Tibial nerve (tissue), 4 donors: ENCODE measurements at places on chromosomes 7 and 10. TPM values are rescaled to one million over a fixed set of nuclear protein-coding genes. Genes with fewer than 3 reads are reported as not detected.

GRCh38 chr10:17643339-17643754 lies 604 bp upstream of the STAM start:
- no peak for DNase-seq

GRCh38 chr10:2619472-2619871 lies 447.9 kb upstream of the PFKP start:
- no peak for DNase-seq

- no peak for DNase-seq
Observed at GRCh38 chr7:18760046-18760445, 264.5 kb downstream of the HDAC9 start.

DNA sequence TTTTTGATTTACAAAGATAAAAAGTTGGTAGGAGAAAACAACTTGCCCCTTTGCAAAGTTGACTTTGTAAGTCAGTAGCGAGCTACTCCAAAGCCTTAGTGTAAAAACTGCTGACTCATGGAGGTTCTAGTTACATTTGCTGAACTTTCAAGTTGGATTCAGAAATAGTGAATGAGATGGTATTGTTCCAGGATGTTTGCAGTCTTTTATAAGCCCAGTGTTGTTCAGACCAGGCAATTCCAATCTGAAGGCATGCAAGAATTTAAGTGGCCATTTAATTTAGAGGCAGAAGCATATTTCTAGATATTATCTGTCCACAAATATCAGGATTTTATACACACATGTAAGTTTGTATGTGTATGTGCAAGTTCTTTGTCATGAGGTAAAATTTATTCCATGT lies 21.6 kb downstream of the TES start:
- DNase-seq, result no peak

DNA sequence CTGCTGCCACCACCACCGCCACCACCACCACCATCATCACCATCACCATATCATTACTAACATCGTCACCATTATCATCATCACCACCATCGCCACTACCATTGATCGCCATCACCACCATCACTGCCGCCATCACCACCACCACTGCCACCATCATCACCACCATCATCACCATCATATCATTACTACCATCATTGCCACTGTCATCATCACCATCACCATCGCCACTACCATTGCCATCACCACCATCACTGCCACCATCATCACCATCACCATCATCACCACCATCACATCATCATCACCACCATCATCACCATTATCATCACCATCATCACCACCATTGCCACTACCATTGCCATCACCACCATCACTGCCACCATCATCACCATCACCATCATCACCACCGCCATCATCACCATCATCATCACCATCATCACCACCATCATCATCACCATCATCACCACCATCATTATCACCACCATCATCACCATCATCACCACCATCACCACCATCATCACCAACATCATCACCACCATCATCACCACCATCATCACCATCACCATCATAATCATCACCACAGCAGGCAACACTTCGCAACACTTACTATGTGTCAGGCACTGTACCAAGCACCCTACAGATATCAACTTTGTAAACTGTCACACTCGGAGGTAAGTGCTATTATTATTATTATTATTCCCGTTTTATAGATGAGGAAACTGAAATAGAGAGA lies 19.3 kb downstream of the NMT2 start:
- DNase-seq, result no peak

DNA sequence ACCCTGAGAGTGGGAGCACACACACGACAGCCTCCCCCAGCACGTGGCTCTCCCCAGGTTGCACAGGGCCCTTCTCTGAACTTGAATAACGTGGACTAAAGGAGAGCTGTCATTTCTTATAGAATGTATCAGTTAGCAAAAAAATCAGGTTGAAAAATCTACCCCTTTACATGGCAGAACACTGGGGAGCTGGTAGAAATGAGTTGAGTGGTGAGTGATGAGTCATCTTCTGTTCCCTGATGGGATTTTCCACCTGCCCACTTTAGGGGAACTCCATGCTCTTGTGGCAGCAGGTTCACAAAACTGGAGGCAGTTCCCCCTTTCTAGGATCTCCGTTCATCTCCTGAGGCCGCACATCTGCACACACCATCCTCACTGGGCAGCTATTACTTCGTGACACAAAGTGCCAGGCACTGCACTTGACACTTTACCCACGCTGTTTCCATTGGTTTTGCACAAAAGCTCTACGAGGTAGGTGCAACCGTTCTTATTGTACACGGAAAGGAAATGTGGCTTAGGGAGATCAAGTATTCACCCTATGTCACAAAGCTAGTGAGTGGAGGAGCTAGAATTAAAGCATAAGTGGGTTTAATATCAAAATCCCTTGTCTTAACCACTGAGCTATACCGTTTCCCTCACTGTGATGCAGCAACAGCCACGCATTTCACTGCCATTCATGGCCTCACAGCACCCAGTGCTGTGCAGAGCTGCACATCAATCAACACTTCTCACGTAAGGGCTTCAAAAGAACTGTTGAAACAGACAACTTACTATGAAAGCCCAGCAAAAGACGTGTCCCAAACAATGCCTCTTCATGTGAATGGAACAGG lies 80.2 kb downstream of the RNF216 start:
- no peak for DNase-seq

DNA sequence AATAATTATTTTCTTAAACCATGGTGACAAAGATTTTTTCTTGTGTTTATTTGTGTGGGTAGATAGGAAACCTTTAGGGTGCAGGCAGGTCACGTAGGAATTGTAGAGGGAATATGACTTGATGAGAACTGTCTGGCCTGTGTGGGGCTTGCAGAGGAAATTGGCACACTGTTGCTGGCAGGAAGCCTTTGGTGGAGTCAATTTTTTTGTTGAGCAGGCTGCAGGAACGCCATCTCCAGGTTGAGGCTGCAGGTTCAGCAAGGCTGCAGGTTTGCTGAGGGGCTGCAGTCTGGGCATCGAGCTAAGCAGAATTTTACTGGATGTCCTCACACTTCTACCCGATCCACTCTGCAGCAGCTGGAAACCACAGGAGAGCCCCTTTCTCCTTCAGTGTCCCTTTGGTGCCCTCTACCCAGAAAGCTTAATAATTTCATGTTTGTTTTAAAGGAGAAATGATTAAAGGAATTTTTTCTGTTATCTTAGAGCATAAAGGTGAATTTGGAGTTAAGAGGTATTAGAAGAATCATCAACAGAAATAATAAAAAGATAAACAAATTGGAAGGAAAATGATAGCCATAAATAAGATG lies 37.0 kb downstream of the TBC1D12 start:
- no peak for DNase-seq

DNA sequence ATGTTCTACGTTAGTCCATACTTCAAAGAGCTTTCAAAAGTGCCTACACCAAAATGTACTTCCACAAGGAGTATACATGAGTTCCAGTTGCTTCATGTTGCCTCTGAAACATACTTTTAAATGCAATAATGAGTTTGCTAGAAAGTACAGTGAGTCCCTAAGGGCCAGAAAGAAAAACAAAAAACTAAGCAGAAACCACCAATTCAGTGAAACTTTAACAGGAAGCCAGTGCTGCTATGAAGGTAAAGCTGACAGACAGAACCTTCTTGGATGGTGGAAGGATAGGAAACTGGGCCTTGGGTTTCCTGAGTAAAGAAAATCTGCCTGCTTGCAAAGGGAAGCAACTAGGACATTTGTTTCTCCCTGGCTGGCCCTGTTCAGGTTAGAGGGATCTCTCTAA lies 104.2 kb downstream of the CTTNBP2 start:
- DNase-seq, result no peak

DNA sequence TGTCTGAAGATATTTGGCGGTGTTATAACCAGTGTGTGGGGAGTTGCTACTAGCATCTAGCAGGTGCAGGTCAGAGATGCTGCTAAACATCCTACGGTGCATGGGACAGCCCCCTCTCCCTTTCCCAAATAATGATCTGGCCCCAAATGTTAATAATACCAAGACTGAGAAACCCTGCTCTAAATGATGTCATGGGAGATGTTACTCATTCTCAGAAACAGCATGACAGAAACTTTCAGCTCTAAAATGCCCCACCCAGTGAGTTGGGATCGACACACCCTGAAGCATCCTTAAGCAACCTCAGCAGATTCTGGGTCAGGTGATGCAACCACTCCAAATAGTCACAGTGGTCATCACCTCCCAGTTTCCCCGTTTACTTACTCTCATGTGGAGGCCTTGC lies 108.8 kb upstream of the MPP7 start:
- no peak for DNase-seq

- DNase-seq, result no peak
Observed at GRCh38 chr7:55185941-55186609, 167.3 kb downstream of the EGFR start.

GRCh38 chr7:116087984-116088383 lies 57.4 kb upstream of the TFEC start:
- DNase-seq, result no peak

DNA sequence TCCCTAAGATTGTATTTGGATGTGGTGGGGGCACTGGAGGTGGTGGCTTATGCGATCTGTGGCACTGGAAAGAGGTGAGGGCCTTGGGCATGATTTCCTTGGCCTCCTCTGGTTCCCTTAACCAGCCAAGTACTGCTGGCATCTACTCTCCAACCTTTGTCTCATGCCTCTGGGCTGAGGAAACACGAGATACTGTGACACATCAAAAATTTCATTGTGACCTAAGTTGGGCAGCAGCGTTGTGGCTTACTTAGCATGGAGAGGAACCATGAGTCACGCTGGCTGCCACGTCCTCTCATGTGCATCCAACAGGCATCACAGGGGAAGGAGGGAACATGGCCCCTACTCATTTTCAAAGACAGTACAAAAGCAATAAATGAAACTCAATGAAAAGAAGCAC lies 29.7 kb upstream of the GSDME start:
- no peak for DNase-seq

DNA sequence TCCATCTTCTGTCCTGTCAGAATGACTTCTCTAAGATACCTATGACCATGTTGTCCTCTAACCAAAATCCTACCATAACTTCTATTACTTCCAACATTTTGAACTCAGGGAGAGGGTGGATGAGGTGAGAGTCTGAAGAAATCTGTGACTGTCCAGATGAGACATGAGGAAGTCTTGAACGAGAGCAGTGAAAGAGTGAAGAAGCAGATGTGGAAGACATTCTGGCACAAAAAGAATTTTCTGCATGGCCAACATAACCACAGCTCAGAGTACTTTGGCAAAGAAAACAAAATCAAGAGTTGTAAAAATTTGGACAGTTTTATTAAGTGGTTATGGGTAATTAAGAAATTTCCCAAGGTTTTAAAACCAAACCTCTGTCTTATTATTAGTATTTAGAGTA lies 141.6 kb downstream of the CPEB3 start:
- DNase-seq, result no peak

- DNase-seq, result no peak
Observed at GRCh38 chr7:87217983-87218653, 1.4 kb downstream of the TMEM243 start.

DNA sequence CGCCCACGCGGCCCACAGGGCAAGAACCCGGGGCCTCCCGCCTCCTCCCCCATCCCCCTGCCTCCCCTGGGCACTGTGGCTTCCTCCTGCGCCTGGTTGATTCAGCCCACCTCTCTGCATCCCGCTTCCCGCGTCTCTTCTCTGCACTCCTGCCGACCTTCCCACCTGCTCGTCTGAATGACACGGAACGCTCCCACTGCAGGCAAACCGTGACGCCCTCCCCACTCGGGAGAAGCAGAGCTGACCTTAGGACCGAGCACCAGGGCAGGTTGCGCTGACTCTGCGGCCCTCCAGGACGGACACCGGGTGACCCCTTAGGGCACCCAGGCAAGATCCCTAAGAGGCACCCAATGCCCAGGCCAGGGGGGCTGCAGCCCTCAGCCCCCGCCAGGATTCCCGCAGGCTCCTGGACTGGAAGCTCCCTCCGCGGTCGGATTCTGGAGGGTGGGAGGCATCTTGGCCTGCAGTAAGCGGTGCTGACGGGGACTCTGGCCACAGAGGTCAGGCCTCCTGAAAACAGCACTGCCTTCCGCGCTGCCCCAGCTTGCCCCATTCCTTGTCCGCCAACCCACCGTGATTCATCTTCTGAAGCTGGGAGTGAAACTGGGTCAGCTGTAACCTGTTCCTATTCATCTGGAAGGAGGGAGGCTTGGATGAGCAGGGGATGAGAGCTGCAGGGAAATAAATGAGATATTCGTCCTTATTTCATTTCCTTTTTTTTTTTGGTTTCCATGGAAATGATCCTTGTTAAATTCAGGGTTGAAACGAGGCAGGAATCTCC lies 990 bp downstream of the CALML3 start:
- DNase-seq, result no peak

GRCh38 chr10:34760606-34761005 lies 54.5 kb downstream of the PARD3 start:
- DNase-seq, result no peak

The PHYHIPL gene
- not detected for total RNA-seq

The LRRC17 gene
- 9.0 TPM for total RNA-seq

The ASB10 gene
- total RNA-seq, result not detected

The ECHDC3 gene
- total RNA-seq, result 60.6 TPM

The TMEM229A gene
- total RNA-seq, result not detected

The CALCR gene
- not detected for total RNA-seq

The NXPH1 gene
- total RNA-seq, result not detected

The PGAM2 gene
- total RNA-seq, result not detected

The CPA2 gene
- not detected for total RNA-seq

The HMX3 gene
- not detected for total RNA-seq

The WEE2 gene
- not detected for total RNA-seq

The MYL10 gene
- not detected for total RNA-seq

The SPAG6 gene
- not detected for total RNA-seq
